ENCODE measurements at places on chromosomes 12 and 14.

GRCh38 chr14:50225974-50226297 lies 5.4 kb downstream of the SOS2 start:
- no peak for DNase-seq

GRCh38 chr12:81502912-81503695 lies 256.0 kb downstream of the PPFIA2 start:
- DNase-seq, result no peak

GRCh38 chr14:85039353-85039626 lies 490.7 kb upstream of the FLRT2 start:
- no peak for DNase-seq

DNA sequence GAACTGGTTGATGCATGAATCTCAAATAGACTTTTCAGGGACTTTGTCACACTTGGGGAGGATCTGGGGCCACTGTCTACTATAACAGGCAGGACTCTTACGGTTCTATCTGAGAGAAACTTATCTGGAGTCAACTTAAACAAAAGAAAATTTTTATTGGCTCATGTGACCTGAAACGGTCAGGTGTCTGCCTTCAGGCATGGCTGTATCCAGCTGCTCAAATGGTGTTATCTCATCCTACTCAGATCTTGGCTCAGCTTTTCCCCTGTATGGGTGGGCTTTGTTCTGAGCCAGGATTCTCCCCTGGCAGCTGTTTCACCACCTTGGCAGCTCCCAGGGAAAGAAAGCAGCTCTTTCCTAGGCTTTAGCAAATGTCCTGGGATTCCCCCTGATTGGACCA lies 183.2 kb upstream of the MYL2 start:
- no peak for DNase-seq

GRCh38 chr12:27319848-27320247 lies 12.8 kb upstream of the BMAL2 start:
- no peak for DNase-seq

DNA sequence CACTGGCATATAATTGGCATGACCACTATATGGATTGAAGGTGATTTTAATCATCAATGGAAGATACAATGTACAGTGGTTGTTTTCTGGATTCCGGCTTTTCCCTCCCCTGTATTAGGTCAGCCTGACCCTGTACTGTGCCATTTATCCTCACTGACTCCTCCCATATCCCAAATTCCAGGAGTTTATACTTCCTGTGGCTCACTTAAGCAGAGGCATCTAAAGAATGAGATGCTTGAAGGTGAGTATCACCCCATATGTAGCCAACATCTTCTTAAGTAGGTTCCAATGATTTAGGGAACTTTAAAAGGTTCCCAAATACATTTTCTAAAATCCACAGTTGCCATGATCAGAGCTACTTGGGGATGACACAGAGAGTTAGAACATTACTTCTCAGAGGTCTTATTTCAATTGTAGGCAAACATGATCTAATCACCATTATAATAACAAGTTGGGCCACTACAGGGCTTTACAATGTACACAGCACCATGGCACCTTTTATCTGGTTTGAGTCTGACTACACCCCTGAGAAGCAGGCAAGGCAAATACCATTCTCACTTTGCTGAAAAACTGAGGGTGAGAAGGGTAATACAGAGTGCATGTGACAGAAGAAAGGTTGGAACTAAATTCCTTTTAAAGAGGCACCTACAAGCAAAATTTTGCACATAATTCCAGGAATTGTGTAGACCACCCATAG lies 212.3 kb upstream of the GARIN6 start:
- no peak for DNase-seq

DNA sequence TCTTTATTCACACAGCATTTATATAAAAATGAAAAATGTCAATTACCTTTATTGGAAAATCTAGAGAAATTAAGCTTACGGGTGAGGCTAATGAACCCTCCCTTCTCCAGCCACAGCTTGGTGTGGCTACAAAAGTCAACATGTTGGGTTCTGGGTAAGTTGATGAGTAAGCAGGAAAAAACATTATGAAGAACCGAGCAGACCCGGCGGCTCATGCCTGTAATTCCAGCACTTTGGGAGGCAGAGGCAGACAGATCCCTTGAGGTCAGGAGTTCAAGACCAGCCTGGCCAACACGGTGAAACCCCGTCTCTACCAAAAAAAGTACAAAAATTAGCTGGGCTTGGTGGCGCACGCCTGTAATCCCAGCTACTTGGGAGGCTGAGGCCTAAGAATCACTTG lies 10.9 kb downstream of the NAA25 start:
- no peak for DNase-seq

DNA sequence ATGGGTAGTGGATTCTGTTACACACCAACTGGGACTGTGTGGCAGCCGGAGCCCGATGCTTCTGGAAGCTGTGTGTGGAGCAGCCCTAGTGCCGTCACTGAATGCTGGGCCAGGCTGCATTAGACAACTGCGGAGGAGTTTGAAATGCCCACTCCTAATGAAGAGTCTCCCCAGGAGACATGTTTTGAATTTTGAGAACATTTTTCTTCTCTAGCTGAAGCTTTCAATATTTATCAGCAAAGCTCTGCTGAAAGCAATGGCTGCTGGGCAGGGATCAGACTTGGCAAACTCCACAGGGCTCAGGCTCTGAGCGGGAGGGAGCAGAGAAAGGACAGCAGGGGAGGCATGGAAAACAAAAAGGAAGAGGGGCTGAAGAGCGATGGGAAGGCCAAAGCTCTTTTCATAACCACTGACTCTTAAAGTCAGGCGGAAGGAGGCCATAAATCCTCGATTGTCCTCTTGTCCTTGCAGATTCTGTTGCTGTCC lies 189.1 kb downstream of the MON2 start:
- DNase-seq, result no peak

DNA sequence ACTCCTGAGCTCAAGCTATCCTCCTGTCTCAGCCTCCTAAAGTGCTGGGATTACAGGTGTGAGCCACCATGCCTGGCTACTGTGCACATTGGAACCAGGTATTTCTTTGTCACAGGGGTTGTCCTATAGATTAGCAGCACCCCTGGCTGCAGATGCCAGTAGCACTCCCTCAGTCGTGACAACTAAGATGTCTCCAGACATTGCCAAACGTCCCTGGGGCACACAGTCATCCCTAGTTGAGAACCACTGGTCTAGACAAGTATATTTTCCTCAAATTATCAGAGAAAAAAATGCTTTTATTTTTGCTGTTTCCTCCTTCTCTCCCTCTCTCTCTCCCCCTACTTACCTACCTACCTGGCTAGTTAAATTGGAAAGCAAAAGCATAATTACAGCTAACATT lies 17.9 kb upstream of the P2RX7 start:
- no peak for DNase-seq

DNA sequence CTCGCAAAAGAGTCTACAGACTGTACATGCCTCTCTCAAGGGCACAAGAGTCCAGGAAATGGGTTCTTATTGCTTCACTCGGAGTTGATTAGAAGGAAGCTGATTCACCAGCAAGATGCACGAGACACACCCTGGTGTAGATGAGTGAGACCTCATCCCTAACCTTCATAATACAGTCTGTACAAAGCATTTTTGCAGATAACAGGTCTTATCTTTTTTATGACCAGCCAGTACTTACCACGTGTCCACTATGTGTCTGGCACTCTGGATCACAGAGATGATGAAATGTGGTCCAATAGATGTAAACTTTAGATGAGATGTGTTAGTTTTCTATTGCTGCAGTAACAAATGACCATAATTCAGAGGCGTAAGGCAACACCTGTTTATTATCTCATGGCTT lies 53.4 kb upstream of the PWP1 start:
- DNase-seq, result no peak

- DNase-seq, result no peak
These were observed 10.6 kb downstream of the SAMD4A start for GRCh38 chr14:54577494-54577893.

GRCh38 chr12:104459368-104459909 lies 2.7 kb downstream of the CHST11 start:
- DNase-seq, result no peak

Data from NCI-H774 (cell line).